NCI-H524 (cell line): ENCODE measurements at places on chromosomes 5 and 9.

- DNase-seq: no peak
These were observed 108.8 kb downstream of the SLC12A2 start for GRCh38 chr5:128192368-128192767.

- no peak for DNase-seq
These were observed 85.8 kb downstream of the DAP start for GRCh38 chr5:10675177-10675700.

DNA sequence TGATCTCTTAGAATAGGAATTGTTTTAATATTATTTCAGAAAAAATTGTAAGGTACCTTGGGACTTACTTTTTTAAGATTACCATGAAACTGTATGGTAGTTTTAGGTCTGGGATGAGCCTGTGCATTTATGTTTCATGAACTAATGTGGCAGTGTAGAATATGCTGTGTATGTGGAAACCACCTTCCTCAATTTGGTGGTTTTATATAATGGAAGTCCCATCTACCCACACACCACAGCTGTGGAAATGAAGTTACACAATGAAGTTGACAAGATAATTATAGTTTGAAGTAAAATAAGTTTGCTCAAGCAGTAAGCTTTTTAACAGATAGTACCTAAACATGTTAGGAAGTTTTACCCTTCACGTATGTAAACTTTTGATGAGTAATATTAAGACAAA, 24.4 kb downstream of the WDR36 start:
- DNase-seq: no peak

DNA sequence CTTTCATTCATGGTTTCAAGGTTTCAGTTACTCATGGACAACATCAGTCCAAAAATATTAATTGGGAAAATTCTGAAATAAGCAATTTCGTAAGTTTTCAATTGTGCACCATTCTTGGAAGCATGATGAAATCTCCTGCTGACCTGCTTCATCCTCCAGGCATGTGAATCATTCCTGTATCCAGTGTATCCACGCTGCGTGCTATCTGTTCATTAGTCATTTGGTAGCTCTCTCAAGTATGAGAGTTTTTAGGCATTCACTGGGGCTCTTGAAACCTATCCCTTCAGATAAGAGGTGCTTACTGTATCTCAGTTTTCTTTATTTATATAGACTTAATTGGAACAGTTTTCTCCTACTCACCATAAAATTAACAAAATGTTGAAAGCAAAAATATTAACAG, 293.0 kb downstream of the CDH12 start:
- no peak for DNase-seq

- no peak for DNase-seq
These were observed 361.9 kb downstream of the MTRR start for GRCh38 chr5:8230868-8231267.

- no peak for DNase-seq
These were observed 40.4 kb downstream of the FER start for GRCh38 chr5:108788142-108788541.

GRCh38 chr5:125550274-125550673, 803.8 kb upstream of the ZNF608 start:
- DNase-seq: peak; percentile 4

DNA sequence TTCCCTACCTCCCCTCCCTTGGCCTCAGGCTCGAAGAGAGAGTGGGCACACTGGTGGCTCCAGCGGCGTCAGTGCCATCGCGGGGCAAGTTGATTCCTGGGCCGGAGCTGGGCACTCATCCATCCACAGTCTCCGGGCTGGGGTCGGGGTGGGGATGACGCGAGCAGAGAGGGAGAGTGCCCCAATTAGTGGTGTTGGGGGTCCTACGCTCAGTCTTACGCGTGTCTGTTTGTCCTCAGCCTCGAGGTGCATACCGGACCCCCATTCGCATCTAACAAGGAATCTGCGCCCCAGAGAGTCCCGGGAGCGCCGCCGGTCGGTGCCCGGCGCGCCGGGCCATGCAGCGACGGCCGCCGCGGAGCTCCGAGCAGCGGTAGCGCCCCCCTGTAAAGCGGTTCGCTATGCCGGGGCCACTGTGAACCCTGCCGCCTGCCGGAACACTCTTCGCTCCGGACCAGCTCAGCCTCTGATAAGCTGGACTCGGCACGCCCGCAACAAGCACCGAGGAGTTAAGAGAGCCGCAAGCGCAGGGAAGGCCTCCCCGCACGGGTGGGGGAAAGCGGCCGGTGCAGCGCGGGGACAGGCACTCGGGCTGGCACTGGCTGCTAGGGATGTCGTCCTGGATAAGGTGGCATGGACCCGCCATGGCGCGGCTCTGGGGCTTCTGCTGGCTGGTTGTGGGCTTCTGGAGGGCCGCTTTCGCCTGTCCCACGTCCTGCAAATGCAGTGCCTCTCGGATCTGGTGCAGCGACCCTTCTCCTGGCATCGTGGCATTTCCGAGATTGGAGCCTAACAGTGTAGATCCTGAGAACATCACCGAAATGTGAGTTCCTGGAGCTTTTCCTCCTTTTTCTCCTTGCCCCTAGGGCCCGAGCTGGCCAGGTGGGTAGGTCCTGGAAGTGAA, 861 bp downstream of the NTRK2 start:
- peak; percentile 2 for DNase-seq

DNA sequence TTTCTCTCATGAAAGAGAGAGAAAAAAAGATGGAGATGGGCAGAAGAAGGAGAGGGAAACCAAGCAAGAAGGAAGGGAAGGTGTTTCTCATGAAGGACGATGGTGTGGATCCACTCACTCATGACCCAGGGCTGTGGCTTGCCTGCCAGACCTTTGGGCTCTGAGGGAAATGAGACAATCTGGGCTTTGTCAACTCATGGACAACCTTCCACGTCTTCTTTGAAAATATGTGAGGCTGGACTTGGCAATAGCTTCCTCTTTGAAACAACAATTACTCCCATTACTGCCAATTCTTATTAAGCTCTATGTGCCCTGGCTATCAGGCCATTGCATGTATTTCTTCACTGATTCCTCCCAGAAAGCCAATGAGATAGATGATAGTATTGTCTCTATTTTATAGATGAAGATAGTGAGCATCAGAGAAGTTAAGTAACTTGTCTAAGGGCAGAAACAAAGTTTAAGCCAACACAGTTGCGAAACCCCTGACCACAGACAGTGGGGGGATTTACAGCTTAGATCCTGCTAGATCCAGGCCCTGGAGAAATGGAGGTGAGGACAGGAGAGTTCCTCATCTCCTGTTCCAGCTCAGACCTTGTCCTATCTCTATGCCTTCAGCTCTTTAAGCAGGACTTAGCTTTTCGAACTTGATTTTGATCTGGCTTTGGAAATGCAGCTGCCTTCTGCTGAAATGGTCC, 132.4 kb downstream of the GCNT1 start:
- DNase-seq: no peak

- peak; percentile 75 for DNase-seq
These were observed 22.0 kb downstream of the ENHO start for GRCh38 chr9:34500623-34501267.

DNA sequence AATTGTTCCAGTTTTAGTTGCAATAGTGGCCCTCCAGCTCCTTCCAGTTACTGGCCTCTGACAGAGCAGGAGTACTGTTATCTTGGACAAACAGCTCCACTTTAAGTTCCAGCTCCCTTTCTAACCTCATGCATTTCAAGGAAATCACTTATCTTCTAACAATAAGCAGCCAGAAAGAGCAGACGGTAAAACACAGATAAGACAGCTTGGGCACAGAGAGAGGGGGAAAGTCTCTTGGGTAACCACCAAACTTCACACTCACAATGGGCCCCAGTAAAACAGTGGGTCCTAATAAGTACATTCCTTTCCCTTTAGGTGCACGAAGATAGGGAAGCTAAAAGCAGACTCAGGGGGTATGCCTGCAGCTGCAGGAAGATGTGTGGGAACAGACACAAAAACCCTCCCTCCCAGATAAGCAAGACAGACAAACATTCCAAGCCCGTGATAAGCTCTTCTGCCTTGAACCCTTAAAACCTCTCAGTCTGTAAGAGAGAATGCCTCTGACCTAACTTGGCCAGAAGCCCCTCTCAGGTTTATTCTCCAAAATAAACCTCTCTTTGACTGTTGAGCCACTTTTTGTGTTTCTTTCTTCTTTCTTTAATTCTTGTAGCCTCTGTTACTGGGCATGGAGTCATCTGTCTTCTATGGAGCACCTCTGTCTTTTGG, 30.8 kb downstream of the OR1J1 start:
- DNase-seq: no peak

DNA sequence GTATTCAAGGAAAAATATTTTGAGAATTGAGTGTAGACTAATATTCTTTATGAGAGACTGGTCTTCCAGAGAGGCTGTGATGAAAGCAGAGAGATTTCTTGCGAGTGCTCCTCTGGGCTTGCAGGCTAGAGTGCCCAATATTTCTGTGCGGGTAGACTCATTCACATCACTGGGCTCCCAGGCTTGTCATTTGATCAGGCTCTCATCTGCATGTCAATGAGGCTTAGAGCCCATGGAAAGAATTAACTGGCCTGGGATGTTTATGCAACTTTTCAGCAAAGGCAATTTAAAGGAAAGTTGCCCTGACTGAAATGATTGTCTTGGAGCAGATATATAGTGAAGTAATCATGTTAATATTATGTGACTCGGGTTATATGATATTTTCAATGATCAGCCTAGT, 42.3 kb downstream of the SNCAIP start:
- DNase-seq: peak; percentile 26

DNA sequence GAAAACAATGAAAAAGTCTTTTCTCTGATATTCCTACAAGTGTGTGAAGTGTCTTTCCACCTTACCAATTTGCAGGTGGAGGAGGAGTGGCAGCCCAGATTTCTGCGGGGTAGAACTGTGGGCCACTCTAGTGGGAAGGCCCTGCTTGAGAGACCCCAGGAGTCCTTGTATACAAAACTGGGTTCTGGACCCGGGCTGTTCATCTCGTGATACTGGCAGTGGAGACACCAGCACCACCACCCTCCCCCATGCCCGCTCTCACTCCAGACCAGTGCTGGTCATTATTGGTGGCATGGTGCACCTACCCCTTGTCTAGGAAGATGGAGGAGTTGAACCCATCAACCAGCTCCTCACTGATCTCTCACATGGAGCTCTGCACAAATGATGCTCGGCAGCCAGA, 16.2 kb upstream of the TDRD7 start:
- no peak for DNase-seq
